A172 (cell line): ENCODE measurements at places on chromosomes 2 and 18. TPM values are rescaled to one million over a fixed set of nuclear protein-coding genes. Genes with fewer than 3 reads are reported as not detected.
A peak's percentile ranks its signal among the peaks of the same experiment; 100 is the strongest.

Gene IHH
- 0.03 TPM in 1 of 2 replicates, not detected in the other for total RNA-seq

Gene TCF23
- total RNA-seq = not detected in 2 replicates

- peak; percentile 42 for DNase-seq
Measured at GRCh38 chr2:233857511-233858141, 3.3 kb upstream of the HJURP start.

- DNase-seq = no peak
Measured at GRCh38 chr2:217356781-217357180, 496.9 kb upstream of the TNP1 start.
